ENCODE measurements at places on chromosomes 7 and 10.

GRCh38 chr10:125843603-125844329 is 20.4 kb downstream of the BCCIP start:
- DNase-seq: no peak

- no peak for DNase-seq
Measured at GRCh38 chr7:47776335-47776734, 171.9 kb downstream of the PKD1L1 start.

DNA sequence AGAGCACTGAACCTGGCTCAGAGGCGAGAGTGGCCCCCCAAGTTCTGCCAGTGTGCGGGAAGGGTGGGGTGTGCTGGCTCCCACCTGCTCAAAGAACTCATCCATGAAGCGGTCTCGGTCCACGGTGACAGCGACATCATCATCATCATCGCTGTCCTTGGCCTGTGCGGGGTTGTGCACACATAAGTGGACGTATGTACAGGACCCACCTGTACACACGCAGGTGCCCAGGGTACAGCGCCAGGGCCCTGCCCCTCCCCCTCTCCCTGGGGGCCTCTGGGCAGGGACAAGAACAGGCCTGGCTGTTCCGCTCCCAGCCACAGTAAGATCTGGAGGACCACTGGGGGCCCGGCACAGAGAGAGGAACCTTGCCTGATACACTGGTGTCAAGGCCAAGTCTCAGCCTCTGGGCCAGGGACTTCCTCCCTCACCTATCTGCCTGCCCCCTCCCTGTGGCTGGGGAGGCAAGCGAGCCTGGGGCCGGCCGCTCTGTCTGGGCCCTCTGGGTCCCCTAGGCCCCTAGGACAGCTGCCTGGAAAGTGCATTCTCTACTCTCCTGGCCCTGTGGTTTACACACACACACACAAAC is 10.4 kb downstream of the STX1A start:
- no peak for DNase-seq

DNA sequence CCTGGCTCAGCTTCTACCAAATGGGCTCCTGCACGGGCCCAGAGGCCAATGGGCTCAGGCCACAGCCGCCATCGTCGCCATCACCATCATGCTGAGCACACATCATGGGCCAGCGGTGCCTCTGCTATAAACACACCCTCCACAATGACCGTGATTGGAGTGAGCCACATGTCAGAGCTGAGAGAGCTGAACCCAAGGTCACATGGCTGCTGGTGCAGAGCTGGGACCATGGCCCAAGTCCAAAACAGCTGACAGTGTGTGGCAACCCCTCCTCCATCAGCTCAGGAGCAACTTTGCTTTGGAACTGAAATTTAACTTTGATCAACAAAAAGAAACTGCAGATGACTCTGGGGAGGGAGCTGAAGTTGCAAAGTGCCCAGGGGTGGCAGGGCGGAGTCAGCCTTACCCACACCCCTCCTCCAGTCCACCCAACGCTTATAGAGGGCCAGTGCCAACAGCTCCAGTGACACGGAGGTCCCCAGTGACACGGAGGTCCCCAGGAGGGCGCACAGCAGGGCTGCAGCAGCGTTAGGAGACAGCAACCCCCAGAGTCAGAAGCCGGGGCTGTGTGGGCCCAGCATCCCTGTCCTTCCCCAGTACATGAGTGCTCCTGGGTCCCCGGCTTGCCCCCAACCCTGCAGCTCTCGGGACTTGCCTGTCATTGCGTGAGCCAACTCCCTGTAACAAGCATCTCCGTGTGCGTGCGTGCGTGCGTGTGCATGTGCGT is 249.6 kb downstream of the ELFN1 start:
- DNase-seq: no peak

- no peak for DNase-seq
Measured at GRCh38 chr7:50037086-50037485, 56.0 kb downstream of the ZPBP start.

DNA sequence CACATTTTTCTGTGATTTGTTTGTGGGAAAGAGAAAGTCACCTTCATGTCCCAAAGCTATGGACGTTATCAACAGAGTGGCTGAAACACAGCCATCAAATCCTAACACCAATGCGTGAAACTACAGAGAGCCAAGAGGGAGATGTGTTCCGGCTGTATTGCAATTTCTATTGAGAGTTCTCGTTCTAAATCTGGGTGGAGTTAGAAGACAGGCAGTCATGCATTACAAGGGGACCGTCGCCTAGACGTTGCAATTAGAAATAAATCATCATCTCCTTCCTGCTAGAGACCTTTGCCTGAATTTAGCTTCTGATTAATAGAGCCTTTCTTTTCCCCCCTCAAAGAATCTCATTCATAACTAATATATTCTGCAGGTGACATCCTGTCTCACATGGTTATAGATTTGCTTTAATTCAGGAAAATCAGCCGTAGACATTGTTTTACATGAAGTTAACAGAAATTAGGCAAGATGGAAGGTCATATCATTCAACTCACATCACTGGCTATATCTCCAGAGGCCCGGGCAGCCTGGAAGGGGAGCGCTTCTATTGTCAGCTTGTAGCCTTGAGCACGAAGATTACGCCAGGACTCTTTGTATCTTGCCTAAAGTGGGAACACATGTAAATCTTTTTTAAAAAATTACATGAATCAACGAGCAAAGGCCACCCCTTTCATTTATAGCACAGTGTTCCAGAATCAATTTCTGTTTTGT is 52.6 kb downstream of the HABP2 start:
- DNase-seq: no peak

DNA sequence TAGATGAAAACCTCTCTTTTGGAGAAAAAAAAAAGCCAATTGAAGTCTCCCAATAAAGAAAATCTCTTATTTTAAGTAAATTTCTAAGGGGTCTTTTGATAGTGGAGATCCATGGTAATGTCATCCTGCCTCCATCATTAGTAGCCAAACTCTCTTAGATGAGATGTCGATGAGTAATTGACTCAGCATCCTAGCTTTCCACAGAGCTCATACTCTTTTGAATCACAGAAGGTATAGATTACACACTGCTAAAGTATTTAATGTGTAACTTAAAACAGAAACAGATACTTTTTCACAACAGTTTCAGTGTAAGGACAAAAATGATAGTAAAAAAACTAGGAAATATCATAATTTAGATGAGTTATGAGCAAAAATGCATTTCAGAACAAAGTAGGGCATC is 19.4 kb downstream of the MAGI2 start:
- DNase-seq: no peak

DNA sequence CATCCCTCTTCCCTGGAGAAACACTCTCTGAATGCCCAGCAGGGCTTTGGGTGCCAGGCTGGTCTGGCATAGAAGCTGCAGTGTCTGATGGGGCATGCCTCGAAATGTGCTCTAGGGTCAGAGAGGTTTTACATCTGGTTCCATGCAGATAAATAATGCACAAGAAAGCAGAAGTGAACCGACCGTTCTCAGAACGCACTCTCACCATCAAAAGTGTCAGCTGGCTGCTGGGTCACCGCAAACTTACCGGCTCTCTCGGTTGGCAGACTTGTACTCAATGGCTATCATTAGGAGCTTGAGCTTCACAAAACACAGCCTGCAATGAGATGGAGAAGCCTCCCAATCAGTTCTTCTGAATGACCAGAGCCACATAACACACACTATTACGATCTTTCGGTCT is 610.0 kb downstream of the KCNMA1 start:
- peak; percentile 9 for DNase-seq
